CD14-positive monocyte (primary cell): ENCODE measurements at places on chromosomes 1 and 21.
A peak's percentile ranks its signal among the peaks of the same experiment; 100 is the strongest.

DNA sequence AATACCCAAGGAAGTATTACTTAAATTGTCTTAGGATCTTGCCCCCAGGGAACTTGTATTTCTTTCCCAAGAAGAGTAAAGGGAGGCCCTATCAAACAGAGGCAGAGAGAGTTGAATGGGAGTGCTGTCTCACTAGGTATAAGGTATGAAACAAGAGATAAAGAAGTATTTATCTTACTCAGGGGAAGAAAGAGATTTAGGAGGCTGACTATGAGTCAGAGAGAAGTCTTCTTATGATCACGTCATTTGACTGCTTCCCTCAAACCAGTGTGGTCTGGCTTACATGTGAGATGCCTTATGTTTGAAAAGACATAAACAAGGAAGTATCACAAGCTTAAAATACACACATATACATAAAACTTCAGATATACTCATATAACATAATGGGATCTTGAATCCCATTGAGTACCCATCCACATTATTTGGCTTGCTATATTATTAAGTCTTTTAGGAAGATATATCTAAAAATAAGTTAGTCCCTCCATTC lies 29.6 kb downstream of the DUSP10 start:
- peak; percentile 96 for DNase-seq

DNA sequence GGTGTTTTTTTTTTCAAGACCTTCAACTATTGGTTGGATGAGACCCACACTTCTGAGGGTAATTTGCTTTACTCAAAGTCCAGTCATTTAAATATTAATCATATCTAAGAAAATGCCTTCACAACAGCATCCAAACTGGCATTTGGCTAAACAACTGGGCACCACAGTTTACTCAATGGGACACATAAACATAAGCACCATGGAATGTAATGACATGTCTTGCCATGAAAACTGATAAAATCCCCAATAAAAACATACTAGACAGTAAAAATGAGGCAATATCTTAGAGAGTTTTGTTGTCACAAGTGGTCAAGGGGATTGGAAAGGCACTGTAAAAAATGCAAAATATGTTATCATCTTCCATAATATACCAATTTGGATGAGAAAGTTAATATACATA lies 838.8 kb upstream of the ADAMTS5 start:
- DNase-seq = no peak

- DNase-seq = no peak
Measured at GRCh38 chr21:35211782-35212181, 162.7 kb upstream of the RUNX1 start.

GRCh38 chr21:37082375-37082774 lies 9.3 kb downstream of the TTC3 start:
- no peak for DNase-seq

GRCh38 chr1:1917995-1918900 lies 831 bp downstream of the TMEM52 start:
- no peak for DNase-seq

GRCh38 chr21:33394260-33394659 lies 9.0 kb upstream of the IFNGR2 start:
- peak; percentile 99 for DNase-seq

- no peak for DNase-seq
Measured at GRCh38 chr21:42460391-42461184, 35.4 kb downstream of the RSPH1 start.

GRCh38 chr1:85290826-85291225 lies 14.4 kb upstream of the BCL10 start:
- no peak for DNase-seq

GRCh38 chr1:210446479-210446878 lies 117.8 kb downstream of the HHAT start:
- no peak for DNase-seq

DNA sequence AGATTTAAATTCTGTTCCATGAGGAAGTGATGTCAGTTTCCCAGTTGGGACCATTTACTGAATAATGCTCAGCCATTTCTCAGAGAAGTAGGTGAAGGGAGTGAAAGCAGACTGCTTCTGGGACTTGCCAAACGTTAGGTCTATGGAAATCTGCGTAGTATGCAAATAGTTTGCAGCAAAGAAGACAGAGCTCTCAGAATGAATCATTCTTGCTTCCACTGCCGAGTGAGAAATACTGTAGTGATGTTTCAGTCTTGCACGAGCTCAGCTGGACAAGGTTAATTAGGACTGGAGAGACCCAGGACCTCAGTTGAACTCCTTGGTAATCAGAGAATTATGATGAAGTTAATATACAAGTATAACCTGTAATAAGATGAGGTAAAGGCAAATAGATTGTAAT lies 317.7 kb upstream of the DAB1 start:
- DNase-seq = no peak

DNA sequence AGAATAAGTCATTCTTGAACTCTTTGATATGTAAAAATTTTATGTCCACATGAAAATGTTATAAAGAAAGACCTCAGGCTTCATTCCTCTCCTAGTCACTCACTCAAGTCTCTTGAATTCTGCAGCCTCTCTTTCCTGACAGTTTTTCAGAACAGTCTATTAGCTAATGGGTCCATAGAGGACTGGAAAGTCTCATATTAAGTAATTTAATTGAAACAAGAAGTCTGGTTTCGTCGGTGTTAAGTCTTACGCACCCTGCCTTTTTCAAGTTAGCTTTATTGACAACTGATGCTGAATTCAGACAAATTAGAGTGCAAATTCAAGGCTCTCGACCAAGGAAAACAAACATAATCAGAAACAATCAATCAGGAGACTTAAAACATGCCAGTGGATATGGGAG lies 105.8 kb downstream of the GREM2 start:
- no peak for DNase-seq

DNA sequence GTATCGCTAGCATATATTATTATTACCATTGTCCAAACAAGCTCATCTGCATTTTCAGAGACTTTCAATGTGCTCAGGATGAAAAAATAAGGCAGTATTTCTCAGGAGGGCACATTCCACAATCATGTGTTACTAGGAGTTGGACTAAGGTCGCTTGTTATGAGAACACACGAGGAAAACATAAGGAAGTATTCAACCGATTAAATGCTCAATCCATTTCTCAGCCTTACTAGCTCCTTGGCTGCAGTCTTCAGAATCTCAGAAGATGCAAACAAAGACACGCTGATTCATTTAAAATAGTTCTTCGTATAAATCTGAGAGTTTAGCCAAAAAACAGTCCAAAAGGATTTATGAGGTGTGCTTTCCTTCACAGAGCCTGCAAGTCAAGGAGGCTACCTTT lies 82.0 kb upstream of the JAK1 start:
- DNase-seq = no peak

GRCh38 chr21:44846485-44847260 lies 26.8 kb downstream of the PTTG1IP start:
- peak; percentile 88 for DNase-seq

DNA sequence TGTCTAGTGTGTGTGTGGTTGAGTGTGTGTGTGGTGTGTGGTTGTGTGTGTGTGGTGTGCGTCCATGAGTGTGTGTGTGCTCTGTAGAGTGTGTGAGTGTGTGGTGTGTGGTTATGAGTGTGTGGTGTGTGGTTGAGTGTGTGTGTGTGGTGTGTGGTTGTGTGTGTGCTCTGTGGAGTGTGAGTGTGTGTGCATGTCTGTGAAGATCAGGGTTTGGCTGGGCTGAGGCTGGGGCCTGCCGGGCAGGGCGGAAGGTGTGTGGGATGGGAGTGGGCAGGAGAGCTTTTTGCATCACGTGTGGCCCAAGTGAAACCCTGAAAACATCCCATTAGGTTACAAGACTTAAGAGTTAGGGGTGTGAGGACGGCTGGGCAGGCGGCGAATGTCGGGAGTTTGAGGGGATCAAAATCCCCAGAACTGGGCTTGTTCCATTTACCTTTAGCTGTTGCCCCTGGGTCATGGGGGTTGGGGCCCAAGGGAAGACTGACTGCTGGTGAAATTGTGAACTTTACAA lies 2.9 kb upstream of the FCMR start:
- DNase-seq = no peak

DNA sequence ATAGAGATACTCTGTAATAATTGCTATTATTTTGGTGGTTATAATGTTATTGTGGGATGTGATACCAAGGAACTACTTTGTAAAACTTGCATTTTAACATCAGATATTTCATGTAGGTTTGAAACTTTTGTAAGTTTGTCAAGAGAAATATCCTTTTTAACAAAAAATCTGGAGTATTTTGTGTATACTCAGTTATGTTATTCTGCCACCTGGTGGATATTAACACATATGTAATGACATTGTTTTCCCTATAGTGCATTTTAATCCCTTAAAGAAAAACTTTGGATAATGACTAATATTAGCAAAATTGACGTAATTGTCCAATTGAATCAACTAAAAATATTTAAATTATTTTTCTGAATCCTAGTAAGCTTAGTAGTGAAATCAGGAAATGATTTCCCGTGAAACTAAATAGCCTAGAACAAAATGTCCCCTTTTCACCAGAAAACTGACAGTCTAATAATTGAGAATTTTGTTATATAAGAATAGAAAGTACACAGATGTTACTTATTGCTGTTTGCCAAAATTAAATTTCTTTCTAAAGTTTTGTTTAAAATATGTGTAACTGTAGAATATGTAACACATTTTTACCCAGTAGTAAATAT lies 39.6 kb downstream of the KCTD3 start:
- DNase-seq = no peak

DNA sequence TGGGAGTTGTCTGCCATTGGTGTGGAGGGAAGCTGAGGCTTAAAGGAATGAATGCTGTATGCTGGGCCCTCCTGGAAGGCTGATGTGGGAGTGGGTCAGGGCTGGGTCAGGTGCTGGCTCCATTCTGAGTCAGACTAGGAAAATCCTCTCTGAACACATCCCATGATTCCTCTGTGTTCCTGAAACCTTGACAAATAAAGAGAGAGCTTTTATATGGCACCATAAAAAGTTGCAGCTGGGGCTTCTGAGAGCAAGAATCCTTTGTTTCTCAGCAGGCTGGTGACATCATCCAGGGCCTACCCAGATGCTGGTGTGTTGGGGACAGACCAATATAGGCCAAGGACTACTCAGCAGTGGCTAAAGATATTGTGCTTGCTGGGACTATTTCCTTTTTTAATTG lies 27.8 kb upstream of the NFASC start:
- no peak for DNase-seq

GRCh38 chr1:225882694-225883615 lies 775 bp upstream of the TMEM63A start:
- peak; percentile 21 for DNase-seq

- DNase-seq = no peak
Measured at GRCh38 chr1:230251644-230252191, 174.4 kb downstream of the PGBD5 start.

DNA sequence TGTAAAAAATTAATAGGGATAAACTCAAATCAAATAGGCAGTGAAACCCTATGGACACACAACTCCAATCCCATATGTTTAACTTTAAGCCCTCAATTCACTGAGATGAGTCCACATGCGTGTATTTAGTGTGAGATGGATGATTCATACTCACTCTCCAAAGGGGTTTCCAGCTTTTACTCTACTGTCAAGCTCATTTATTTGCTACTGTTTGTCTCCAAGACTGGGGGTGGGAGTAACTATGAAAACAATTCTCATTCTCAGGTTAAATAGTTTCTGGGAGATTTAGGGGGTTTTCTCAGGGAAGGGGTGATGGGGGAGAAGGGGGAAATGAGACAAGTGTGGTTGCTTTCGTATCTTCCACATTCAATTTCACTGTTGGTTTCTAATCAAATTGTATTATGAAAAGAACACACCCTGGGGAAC lies 2.7 kb downstream of the RAB29 start:
- no peak for DNase-seq

DNA sequence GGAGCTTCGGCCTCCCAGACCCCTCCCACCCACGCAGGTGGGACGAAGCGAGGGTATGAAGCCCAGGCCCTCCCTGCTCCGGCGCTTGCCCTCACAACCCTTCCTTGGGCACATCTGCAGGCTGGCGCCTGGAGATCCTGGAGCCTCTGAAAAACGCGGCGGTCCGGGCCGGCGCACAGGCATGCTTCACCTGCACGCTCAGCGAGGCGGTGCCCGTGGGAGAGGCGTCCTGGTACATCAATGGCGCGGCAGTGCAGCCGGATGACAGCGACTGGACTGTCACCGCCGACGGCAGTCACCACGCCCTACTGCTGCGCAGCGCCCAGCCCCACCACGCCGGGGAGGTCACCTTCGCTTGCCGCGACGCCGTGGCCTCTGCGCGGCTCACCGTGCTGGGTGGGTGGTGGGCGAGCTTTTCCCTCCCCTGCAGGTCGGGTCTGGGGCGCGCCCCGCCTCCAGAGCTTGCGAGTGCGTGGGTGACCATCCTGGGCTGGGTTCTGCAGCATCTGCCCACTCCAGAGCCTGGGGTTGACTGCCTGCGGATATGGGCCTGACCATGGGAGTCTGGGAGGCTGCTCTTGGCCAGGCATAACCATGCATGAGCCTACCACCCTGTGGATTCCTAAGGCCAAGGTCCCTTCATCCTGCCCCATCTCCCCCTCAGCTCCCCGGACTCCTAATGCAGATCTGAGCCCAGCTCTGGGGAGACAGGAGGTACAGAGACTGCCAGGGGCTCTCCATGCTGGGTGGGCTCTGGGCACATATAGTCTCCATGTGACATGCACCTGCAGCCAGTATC lies 89.8 kb downstream of the TRIM11 start:
- no peak for DNase-seq

- no peak for DNase-seq
Measured at GRCh38 chr1:119660253-119661083, 12.4 kb upstream of the ZNF697 start.

- DNase-seq = no peak
Measured at GRCh38 chr1:243883551-243883950, 33.5 kb upstream of the AKT3 start.

DNA sequence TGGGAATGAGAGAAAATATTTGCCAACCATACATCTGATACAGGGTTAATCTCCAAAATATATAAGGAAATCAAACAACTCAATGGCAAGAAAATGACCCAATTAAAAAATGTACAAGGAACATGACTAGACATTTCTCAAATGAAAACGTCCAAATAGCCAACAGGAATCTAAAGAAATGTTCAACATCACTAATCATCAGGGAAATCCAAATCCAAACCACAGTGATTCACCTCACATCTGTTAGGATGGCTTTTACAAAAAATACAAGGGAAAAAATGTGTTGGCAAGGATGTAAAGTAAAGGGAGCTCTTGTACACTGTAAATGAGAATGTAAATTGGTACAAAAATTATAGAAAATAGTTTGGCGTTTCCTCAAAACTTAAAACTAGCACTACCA lies 54.7 kb upstream of the ZRANB2 start:
- no peak for DNase-seq

DNA sequence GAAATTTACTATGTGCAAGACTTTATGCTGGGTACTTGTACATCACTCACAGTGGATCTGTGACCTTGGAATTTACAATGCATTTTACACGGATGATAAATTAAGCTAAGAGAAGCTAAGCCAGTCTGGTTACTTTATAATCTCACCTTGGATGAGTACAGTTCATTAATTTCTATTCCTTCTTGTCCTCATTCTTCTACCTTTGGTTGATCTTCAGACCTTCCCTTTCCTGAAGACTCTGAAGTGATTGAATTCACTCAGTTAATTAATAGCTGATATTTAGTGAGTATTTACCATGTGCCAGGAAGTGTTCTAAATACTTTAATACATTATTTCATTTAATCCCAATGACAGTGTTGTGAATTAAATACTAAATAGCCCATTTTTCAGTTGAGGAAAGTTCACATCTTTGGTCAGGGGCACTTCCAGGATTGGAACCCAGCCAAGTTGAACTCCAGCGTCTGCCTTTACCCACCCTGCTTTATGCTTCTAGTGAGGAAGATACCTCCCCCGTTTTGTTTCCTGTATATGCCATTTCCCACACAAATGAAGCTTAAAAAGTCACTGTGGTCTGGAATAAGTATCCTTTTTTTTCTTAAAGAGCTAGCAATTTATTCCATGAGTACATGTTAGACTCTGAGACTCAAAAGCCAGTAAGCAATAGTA lies 146.6 kb downstream of the TLR5 start:
- DNase-seq = no peak
